ENCODE measurements at places on chromosomes 7 and 10.

GRCh38 chr7:134750083-134751062 lies 29.1 kb upstream of the CALD1 start:
- peak; percentile 43 for DNase-seq

DNA sequence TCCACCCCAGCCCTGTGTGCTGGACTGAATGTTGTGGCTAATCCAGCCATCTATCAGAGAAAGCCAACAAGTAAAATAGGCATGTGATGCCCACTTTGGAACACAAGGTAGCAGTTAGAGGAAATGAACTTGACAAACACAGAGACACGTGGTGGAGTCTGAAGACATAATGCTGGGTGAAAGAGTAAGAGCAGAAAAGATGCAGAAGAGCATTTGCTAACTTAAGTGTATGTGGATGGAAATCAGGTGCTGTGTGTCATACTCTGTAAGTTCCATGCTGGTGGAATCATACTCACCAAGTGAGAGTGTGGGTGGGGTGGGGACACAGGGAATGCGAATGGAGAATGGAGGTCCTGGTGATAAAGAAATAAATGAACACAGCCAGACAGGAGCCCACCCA lies 22.8 kb downstream of the WDFY4 start:
- no peak for DNase-seq

GRCh38 chr7:132547821-132548220 lies 28.4 kb downstream of the PLXNA4 start:
- no peak for DNase-seq

DNA sequence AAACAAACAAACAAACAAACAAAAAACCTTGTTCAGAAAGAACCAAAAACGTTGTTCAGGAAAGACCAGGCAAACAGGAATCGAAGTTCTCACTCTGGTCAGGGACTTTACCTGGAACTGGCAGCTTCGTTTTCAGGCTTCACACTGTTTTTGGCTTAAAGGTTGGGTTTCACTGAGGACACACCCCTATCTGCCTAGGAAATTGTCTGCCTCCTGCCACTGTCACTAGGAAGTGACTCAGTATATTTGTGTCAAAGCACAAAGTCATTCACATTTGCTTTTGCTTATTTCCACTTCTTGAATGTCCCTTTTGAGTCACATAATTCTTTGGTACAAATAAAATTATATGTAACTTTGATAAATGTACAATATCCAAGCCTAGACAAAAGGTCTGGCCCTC lies 37.9 kb downstream of the PNLIPRP3 start:
- no peak for DNase-seq

GRCh38 chr7:120628251-120628650 lies 229.7 kb downstream of the TSPAN12 start:
- DNase-seq = no peak

- DNase-seq = no peak
Observed at GRCh38 chr7:45026984-45027773, 27.2 kb downstream of the CCM2 start.

GRCh38 chr7:181738-182137 lies 10.6 kb upstream of the FAM20C start:
- DNase-seq = no peak

DNA sequence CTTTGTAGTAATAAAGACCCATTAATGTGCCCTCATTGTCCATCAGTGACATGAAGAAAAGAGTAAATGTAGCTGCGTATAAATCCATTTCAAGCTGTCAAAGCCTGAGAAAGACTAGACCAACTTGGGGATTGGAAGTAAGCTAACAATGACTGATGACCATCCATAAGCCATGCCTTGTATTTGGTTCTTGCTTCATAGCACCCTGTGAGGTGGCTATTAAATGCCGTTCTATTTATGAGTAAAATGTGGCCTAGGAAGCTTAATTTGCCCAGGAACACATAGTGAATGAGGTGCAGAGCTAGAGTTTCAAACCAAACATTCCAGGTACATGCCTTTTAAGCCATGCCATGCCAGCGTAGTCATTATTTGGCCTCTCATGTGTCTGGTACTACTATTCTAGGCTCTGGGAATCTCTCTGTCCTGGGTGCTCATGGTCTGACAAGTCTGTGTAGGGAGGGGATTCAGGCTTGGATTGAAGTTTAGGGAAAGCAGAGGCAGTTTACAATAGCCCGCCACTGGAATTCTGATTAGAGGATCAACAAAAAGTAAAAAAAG lies 92.1 kb downstream of the ZNF277 start:
- no peak for DNase-seq

DNA sequence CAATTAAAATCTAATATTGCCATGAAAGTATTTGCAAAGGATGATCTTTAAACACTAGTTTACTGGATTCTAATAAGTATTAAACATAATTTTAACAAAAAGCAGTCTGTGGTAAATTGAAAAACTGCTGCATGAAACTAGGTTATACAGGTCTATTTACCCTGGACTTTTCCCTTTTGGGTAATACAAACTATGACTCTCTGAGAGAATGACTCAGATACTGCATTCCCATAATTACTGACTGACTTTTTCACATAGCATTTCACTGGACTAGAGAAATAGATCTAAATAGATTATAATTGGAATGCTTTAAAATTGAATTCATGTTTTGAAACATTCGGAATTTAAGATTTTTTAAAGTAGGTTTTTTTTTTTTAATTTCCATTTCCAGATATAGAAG lies 395.7 kb downstream of the THSD7A start:
- no peak for DNase-seq

DNA sequence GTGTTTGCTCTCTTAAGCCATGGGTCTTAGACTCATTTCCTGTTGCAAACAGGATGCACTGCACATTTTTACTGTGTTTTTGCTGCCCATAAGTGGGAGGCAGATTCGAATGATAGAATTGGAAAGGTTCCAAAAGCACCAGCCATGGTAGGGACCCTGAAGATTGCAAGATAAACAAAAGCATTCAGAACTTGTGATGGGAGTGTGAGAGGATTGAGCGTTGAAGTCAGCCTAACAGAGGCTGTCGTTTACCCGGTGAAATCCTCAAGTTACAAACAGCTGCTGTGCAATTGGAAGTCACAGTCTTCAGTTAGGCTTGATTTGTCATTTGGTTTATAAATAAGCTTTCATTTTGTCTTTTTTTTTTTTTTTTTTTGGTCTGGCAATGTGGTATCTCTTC lies 192.7 kb upstream of the MKI67 start:
- DNase-seq = no peak

DNA sequence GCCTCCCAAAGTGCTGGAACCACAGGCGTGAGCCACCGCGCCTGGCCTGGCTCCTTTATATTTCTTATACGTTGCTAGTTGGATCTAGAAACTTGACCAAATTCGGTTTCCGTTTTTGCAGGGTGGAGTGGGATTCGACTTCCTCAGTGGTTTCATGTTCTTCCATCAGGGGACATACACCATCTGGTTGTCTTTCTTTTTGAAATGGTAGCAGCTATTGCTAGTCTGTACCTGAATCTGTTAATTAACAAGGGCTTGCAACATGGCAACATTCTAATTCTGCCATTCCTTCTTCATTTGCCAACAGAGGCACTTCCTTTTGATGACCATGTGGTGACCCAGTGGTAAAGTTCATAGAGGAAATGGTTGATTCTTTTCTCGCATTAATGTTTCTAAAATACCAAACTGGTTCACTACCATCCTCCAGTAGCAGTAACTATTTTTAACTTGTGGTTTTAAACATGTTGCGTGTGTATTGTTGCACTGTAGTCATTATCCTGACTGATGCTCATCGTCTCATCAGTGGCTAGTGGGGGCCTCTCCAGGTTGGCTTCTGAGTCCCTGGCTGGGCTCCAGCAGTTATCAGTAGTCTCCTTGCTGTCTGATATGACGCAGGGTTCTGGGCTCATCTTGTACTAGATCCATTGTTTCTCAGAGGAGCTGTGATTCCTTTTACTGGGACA lies 159.2 kb downstream of the RGS10 start:
- DNase-seq = no peak

DNA sequence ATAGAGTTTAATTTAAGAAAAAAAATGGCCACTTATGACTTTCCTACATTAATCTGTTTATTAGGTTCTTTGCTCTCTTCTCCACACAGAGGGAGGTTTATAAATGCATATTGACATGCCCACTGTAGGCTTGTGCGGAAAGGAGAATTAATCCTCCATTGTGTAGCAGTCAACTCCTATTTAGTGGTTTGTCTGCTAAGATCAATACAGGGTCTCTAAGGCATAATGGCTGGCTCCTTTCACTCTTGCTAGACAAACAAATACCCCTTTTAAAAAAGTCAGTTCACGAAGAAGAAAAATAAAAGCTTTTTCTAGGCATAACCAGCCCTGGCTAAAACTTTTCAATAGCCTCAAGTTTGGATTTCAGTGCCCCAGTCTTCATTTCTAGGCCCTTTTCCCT lies 141.6 kb downstream of the TSPAN12 start:
- DNase-seq = no peak

DNA sequence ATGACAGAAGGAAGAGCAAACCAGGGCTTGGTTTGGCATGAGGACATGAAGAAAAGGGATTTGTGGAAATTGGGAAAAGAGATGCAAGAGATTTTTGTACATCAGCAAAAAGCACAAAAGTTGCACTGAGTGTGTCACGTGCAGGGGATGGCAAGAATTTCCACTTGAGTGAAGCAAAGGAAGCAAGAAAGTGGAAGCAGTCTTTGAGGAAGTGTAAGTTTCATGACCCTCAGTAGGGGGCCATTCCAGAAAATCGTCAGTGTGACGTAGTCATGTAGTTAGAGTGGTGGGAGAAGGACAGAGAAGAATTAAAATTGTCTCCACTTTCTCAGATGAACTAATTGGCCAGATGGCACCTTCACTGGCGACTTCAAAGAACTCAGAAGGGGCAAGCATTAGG lies 123.3 kb upstream of the FZD1 start:
- no peak for DNase-seq

- DNase-seq = no peak
Observed at GRCh38 chr10:47296156-47296894, 3.7 kb upstream of the GDF10 start.

DNA sequence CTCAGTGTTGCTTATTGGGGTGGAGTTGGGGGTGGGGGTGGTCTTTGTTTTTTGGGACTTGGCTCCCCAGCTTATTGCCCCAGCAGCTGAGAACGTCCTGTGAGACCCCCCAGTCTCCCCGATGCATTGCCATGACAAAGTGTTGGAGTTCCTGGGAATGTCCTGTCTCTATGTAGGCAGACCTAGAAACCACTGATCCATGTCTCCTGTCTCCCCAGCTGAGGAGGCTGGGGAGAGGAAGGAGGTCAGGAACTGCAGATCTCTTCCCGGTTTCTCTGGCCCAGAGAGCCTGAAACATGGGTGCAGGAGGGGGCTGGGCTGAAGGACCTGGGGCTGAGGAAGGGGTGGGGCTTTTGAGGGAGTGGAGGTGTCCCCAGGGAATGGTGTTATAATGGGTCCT lies 80.2 kb upstream of the GTF2IRD1 start:
- DNase-seq = no peak

GRCh38 chr10:12018438-12019282 lies 23.9 kb downstream of the UPF2 start:
- DNase-seq = no peak

GRCh38 chr7:110854651-110855050 lies 236.3 kb upstream of the LRRN3 start:
- DNase-seq = no peak

All from stimulated activated CD4-positive, alpha-beta T cell treated with anti-CD3 and anti-CD28 coated beads, Interleukin-1b, Interleukin-23, amount 100 ng/mL, for 24 hours (primary cell).